ENCODE measurements at places on chromosomes 7 and 10.

DNA sequence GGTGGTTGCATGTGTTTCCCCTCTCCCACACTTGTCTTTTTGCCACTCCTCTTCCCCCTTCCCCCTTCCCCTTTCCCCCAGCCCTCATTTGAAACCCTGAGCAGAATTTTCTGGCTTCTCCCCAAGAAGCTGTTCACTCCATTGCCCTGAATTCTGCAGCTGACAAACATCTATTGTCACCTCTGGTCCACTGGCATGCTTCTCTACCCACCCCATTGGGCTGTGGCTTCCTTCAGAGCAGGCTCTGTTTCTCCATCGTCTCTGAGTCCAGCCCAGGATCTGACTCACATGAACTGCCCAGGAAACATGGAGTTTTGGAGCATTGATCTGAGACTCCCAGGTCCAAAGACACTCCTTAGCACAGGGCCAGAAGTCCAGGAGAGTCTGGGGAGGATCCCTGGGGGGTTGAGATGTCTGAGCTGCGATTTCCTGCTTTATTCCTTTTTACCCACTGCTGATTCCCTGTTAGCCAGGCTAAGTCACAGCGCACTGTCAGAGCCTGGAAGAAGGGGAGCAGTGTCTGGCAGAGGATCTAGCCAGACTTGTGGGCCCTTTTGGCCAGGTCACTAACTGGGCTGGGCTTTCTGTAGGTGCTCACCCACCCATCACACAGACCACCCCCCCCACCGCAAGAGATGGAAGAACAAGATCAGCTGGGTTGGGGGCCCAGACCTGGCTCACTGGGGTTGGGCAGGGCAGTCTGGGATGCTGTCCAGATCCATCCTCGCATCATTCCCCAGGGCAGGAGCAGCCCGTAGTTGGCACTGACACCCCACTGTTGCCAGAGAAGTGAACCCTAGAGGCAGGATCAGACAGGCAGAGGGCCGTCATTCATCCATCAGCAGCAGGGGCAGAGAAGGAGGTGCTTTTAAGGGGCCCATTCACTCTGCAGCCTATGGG, 3.5 kb downstream of the CHAT start:
- no peak for DNase-seq

DNA sequence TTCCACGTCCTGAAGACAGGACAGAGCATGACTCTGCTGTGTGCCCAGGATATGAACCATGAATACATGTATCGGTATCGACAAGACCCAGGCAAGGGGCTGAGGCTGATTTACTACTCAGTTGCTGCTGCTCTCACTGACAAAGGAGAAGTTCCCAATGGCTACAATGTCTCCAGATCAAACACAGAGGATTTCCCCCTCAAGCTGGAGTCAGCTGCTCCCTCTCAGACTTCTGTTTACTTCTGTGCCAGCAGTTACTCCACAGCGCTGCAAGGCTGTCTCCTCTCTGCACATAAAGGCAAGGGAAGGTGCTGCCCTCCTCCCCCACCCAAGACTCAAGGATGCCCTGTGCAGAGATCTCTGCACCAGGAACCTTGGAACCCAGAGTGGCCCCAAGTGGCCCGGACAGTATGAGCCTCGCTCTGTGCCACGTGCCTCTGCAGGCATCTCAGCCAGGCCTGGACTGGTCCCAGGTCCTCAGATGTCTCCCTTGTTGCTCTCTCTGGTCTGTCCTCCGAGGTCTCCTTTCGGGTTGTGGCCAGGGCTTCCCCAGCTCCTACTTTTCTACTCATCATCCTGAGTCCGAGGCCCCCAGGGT, 230.3 kb upstream of the PRSS58 start:
- DNase-seq, result no peak

- DNase-seq, result no peak
Measured at GRCh38 chr10:5560817-5561703, 36.3 kb downstream of the CALML3 start.

DNA sequence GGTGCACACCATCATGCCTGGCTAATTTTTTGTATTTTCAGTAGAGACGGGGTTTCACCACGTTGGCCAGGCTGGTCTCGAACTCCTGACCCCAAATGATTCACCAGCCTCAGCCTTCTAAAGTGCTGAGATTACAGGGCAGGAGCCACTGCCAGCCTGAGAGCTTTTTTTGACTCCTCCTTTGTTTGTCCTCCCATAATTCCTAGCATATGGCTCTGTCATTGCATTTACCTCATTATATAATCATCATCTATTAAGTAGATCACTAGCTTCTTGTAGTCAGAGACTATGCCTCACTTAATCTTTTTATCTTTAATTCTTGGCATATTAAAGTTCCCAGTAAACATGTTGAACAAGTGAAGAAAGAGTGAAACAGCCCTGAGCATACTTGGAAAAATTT, 82.1 kb downstream of the CPEB3 start:
- no peak for DNase-seq

- no peak for DNase-seq
Measured at GRCh38 chr7:158401295-158401694, 186.3 kb downstream of the PTPRN2 start.
